ENCODE measurements at places on chromosomes 5 and 9.

- no peak for DNase-seq
Observed at GRCh38 chr5:125064621-125065438, 318.4 kb upstream of the ZNF608 start.

- DNase-seq: no peak
Observed at GRCh38 chr5:101600614-101601013, 695.5 kb downstream of the SLCO4C1 start.

DNA sequence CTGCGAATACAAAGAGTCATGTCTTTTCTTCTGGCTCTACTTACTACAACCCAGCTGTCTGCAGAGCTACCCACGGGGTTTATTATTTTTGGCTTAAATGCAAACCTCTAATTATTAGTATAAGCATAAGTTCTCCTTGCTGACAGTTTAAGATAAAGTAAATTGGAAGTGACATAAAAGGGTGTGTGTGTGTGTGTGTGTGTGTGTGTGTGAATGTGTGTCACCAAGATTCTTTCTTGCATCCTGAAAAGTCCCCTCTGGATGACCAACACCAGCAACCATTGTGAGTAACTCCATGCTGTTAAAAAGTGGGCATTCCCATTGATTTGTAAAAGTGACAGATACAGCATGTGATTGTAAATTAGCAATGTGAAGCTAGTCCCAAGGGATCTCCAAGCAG, 803.8 kb upstream of the ZNF608 start:
- no peak for DNase-seq

DNA sequence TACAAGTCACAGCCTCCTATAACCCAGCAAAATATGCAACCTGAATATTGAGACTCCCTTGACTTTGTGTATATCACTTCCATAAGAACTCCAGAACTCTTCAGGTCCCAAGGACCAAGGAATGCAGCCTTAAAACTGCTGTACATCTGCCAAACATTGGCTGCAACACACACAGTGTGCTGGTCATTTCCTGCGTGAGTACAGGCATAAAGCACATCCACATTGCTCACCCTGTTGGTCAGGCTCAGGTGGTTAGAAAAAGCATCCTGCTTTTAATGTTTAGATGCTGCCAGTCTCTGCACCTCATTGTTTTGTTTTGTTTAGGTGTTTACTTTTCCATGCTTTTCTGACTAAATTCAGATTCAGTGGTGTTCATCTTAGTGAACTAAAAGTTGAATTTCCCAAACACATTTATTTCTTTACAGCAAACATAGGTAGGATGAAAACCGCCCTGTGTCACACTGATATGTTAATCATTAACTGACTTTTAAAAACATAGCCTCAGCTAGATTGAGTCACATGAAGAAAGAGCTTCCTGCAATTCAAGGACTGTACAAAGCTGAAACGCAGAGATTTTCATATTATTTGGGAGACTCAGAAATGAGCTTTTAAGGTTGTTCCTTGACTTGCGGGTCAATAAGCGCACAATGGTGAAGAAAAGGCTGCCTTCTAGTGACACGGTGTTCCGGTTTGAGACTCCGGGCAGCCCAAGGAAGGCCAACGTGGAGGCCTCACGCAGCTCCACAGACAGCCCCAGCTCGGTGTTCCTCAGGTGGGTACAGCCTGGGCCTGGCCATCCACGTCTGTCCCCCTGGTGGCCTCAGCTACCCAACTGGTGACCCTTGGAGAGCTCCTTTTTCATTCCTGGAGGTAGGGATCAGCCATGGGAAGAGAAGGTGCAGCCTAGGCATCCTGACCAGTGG, 52.2 kb upstream of the GRAMD2B start:
- no peak for DNase-seq

- DNase-seq: no peak
Observed at GRCh38 chr5:127834094-127834531, 130.9 kb downstream of the CCDC192 start.

DNA sequence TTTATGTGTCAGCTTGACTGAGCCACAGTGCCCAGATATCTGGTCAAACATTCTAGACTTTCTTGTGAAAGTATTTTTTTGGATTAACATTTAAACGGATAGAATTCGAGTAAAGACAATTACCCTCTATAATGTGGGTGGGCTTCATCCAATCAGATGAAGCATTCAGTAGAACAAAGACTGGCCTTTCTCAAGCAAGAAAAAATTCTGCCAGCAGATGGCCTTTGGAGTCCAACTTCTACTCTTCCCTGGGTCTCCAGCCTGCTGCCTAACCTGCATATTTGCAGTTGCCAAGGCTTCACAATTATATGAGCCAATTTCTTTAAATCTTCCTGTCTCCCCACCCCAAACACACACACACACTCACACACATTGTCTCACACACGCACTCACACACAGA, 86.4 kb downstream of the MED10 start:
- DNase-seq: no peak

- DNase-seq: no peak
Observed at GRCh38 chr5:14439087-14439871, 142.3 kb upstream of the OTULINL start.

- no peak for DNase-seq
Observed at GRCh38 chr5:31107091-31107518, 86.4 kb upstream of the CDH6 start.

GRCh38 chr5:91449083-91449482, 66.0 kb upstream of the ARRDC3 start:
- no peak for DNase-seq

DNA sequence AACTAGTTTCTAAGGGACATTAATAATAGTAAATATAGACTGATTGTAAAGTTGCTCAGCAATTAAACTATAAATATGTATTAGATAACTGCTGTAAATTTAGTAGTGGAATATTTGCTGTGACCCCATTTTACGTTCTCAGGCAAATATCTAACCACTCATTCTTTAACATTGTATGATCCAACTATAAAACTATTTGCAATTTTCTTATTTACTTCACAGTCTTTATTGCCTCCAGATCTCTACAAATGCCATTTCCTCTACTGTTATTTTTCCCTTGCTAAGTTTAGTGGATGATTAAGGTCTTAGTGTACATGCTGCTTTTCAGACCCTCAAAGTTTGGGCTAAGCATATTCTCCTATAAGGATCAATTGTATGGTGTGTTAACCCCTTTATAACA, 526.2 kb upstream of the ST8SIA4 start:
- no peak for DNase-seq

DNA sequence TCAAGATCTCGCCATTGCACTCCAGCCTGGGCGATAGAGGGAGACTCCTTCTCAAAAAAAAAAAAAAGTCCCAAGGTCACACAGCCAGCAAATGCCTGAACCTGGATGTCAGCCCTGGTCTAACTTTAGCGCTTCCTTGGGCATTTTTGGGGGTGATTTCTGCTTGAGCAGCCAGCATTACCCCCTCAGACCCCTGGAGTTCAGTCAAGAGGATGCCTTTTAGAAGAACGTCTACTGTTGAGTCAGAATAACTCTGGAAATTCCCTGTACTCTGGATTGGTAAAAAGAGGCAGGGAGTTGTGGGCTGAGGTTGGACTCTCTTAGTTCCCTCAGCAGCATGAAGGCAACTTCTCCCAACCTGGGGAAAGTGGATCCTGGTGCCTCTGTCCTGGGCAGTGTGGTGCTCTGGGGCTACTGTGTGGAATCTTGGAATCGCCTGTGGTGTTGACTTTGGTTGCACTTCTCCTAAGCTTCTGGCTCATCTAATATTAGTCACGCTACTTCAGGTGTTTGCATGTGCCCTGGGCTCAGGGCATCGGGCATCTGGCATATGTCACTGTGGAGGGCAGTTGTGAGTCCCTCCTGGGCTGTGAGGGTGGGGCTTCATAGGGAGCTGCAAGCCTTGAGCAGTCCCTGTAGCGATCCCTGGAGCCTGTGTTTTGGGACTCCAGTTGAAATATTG, 32.2 kb downstream of the STXBP1 start:
- DNase-seq: no peak

DNA sequence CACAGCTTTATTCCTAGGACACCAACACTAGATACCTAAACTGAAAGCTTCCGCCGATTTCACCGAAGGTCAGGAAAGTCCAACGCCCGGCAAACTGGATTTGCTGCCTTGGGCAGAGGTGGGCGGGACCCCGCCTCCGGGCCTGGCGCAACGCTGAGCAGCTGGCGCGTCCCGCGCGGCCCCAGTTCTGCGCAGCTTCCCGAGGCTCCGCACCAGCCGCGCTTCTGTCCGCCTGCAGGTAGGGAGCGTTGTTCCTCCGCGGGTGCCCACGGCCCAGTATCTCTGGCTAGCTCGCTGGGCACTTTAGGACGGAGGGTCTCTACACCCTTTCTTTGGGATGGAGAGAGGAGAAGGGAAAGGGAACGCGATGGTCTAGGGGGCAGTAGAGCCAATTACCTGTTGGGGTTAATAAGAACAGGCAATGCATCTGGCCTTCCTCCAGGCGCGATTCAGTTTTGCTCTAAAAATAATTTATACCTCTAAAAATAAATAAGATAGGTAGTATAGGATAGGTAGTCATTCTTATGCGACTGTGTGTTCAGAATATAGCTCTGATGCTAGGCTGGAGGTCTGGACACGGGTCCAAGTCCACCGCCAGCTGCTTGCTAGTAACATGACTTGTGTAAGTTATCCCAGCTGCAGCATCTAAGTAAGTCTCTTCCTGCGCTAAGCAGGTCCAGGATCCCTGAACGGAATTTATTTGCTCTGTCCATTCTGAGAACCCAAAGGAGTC, at the start of gene CD274:
Gene CD274 (plus strand): TSS at position 184 of the 733 bp plus-strand sequence. CDS start 5,572 bp downstream, outside the sequence.
- no peak for DNase-seq

DNA sequence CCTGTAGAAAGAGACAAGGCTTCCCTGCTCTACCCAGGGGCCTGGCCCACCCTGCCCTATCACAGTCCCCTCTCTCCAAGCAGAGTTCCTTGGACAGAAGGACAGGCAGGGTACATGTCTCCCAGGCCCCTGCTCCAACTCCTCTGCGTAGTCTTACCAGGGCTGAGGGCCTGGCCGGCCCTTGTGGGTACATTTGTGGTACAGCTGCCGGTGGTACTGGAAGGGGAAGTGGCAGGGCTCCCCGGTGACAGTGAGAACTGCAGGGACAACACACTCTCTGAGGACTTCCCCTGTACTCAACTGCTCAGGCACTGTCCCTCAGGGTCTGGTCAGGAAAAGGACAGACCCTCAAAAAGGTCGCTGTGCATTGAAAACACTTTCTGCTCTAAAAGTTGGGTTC, 3.6 kb downstream of the F12 start:
- DNase-seq: no peak
